Skeletal muscle cell (primary cell): ENCODE measurements at places on chromosomes 2 and 18.

DNA sequence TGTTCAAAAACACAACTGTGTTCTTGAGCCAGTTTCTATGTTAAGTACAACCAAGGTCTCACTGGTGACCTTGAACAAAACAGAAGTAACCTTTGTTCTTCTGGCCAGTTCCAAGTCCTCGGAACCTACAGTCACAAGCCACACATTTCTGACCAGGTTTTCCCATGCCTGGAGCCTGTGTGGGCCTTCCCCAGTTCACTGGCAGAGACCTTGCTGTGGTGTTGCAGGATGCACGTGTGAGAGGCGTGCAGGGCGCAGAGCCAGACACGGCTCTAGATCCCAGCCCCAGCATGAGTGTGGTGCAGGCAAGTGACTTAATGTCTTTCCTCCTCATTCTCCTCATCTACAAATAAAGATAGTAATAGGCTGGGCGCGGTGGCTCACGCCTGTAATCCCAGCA is 25.5 kb upstream of the EDAR start:
- DNase-seq = no peak

GRCh38 chr2:135009339-135009738 is 37.9 kb downstream of the MAP3K19 start:
- DNase-seq = no peak

DNA sequence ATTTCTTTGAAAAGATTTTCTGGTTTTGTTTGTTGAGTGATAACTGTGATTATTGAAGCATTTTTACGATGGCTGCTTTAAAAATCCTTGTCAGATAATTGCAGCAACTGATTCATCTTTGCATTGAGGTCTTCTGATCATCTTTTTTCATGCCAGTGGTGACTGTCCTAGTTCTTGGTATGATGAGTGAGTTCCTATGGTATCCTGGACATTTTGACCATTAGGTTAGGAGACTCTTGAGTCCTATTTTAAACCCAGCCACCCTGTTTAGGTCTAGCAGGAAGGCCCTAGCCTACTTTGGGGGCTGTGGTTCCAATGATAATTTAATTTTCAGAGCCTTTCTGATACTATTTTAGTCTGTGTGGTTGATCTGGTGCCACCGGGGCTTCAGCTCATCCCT is 72.7 kb upstream of the REV1 start:
- no peak for DNase-seq

DNA sequence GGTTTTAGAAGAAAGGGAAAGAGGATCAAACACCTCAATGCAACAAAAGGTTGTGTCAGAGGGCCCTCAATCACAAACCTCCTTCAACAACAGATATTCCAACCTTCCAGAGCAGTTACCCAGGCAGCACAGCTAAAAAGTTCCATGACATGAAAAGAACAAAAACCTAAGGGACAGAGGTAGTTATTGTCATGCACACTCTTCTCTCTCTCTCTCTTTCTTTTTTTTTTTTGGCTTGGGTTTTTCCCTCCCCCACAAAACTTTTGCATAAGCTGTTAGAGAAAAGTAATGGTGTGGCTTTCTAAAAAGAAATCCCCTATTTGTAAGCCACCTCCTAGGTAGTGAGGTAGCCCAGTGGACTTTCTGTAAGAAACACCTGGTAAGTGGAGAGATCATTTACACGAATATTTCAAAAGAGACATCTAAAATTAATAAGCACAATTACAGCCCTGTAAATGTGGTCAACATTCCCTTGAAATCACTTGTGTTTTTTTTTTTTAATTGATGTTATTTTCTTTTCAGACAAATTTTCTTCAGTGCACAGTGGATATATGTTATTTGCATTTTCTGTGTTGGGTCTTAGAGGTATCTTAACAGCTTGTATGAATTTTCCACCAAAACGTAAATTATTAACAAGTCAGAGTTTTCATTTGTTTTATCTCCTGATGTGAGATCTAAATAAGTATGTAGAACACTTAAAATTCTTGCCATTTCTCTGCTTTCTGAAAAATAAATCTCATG is 48.4 kb downstream of the ZEB2 start:
- DNase-seq = no peak

DNA sequence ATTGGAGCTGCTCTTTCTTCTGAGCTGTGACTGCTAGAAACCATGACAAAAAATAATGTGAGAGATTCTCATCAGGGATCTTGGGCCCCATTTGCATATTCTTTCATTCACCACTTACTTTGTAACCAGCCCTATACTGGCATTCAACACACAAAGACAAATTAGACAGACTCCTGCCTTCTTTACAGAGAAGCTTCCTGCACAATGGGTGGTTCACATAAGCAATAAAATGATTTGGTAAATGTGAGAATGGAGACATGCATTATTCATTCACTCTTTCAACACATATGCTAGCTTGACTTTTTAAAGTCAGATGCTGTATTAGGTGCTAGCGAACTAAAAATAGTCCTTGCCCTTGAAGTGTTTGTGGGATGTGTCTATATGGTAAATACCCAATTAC is 174.4 kb downstream of the NCKAP5 start:
- DNase-seq = no peak

DNA sequence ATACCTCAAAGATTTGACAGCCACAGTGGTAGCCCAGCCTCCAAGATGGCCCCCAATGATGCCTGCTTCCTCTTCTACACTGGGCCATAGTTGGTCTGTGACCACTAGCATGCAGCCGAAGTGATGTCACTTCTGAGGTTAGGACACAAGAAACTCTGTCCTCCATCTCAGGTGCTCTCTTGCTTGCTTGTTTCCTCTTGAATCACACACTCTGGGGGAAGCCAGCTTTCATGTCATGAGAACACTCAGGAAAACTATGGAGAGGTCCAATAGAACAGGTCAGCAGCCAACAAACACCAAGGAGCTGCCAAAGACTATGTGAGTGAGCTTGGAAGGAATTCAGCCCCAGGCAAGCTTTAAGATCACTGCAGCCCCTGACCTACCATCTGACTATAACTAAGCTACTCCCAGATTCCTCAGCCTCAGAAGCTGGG is 3.3 kb upstream of the ADAM17 start:
- DNase-seq = peak; percentile 80
